Hematopoietic multipotent progenitor cell (in vitro differentiated cells): ENCODE measurements at places on chromosomes 3 and 15. TPM values are rescaled to one million over a fixed set of nuclear protein-coding genes. Genes with fewer than 3 reads are reported as not detected.

- no peak for DNase-seq
These were observed 53.5 kb downstream of the TLNRD1 start for GRCh38 chr15:81054236-81054635.

- DNase-seq = no peak
These were observed 59.8 kb downstream of the PDIA5 start for GRCh38 chr3:123126653-123127052.

DNA sequence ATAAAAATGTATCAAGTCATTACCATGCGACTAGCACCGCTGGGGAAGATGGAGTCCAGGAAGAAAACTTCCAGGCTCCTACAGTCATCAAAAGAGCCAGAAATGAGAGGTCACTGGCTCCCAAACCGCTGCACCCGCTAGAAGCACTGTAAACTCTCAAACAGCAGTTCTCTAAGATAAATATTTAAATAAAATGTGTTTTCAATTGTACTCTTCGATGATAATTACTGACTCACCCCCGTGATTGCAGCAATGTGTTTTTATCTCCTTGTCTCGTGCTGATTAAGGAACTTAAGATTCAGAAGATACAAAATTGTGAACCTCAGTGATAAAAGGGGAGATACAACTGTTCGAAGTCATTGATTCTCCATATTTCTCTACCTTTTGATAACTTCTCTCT is 45.8 kb upstream of the FOXP1 start:
- peak; percentile 9 for DNase-seq

- no peak for DNase-seq
These were observed 55.5 kb downstream of the MYO1E start for GRCh38 chr15:59317211-59317610.

DNA sequence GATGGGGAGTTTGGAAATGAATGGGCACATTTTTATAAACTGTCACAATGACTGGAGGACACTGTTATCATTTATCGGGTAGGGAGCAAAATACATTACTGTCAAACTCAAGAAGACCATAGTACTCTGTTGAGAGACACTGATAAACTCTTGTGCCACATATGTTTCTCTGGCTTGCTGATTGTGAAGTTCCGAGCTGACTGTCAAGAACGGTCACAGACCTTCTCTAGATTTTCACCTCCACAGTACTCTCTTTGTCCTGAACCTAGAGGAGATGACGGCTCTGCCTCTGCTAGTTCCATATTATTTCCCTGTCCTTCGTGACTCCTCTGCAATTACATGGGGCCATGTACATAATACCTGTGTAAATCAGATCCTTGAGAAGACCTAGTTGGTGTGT is 451.9 kb downstream of the LPP start:
- no peak for DNase-seq

- no peak for DNase-seq
These were observed 72.3 kb upstream of the ZNF280D start for GRCh38 chr15:56805466-56806147.

- no peak for DNase-seq
These were observed 15.7 kb downstream of the EMC4 start for GRCh38 chr15:34240537-34240936.

GRCh38 chr3:171468296-171468906 is 8.2 kb upstream of the TNIK start:
- DNase-seq = no peak

DNA sequence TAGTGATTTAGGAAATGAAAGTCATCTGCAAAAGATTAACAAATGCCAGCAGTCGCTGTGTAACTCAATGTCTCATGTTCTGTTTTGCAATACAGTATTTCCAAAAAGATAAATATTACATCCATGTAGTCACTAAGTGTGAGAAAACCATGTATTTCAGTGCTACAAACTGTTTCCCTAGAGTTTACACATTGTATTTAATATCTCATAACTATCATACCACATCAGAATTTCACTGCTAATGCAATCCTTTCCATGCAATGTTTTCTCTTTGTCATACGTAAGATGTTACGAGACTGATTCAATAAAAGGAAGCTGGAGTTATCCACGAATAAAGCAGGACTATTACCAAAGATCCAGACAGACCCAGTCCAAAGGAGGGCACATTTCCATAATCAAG is 269.4 kb downstream of the GBE1 start:
- no peak for DNase-seq

DNA sequence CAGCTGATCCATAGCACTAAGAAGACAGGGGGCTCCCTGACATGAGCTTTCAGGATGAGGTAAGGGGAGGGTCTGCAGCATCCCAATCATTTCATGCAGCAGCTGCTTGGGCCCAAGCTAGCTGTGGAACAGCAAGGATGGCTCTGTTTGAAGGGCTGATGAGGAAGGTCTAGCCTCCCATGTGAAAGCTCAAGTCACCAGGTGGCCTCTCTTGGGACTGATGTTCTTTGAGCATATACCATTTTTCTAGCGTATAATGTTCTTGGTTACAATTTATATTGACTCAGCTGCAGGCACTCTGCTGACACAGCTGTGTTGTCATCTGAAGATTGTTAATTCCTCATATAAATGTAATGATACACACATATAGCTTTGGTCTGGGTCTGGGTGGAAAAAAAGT is 87.0 kb downstream of the CD200R1L start:
- no peak for DNase-seq

DNA sequence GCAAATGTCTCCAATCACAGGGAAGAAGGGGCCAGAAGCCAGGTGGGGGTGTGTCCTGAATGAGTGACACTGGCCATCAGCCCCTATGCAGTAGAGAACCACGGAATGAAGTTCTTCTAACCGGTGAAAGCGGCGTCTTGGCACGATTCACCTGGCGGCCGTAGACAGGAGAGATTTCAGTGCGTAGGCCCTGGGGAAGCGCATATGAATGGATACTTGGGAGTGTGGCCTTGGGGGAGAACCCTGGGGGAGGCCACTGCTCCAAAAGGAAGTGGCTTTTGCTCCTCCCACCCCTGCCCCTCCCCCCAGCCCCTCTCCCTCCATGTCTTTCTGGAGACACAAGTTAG is 43.6 kb downstream of the RBPMS2 start:
- no peak for DNase-seq

- no peak for DNase-seq
These were observed 46.9 kb upstream of the PPP2R3A start for GRCh38 chr3:135918600-135918999.

DNA sequence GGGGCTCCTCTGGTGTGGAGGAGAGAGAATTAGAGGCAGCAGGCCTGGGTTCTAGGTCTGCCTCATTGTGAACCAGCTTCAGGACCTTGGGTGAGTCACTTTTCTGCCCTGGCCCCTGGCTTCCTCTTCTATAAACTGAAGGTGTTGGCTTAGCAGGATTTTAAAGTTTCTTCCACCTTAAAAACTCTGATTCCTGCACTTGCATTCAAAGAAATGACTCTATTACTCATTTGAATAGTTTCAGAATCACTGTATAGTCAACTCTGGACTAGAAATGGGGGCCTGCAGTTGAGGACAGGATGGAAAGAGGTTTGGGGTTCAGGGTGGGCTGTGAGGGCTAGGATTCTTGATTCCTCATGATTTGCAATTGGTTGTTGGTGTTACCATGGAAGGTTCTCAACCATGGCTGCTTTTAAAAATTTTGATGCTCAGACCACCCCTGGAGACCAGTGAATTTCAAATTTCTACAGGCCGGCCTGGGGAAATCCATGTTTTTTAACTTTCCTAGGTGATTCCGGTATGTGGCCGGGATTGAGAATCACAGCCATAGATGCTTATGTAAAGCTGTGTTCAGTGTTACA is 19.9 kb downstream of the SMAD3 start:
- DNase-seq = no peak

The DZIP1L gene
- total RNA-seq = 7.3 TPM

The ZBBX gene
- under 0.01 TPM for total RNA-seq

The TGM4 gene
- not detected for total RNA-seq

The PIERCE2 gene
- 0.54 TPM for total RNA-seq

The ERICH6 gene
- not detected for total RNA-seq

The SH2D7 gene
- not detected for total RNA-seq

The ABHD10 gene
- total RNA-seq = 29.6 TPM

The CDCP1 gene
- total RNA-seq = 14.0 TPM

The ZNF280D gene
- total RNA-seq = 17.5 TPM

The HTR3D gene
- total RNA-seq = not detected

The MOBP gene
- total RNA-seq = under 0.01 TPM
